ENCODE measurements at places on chromosomes 5 and 9.

DNA sequence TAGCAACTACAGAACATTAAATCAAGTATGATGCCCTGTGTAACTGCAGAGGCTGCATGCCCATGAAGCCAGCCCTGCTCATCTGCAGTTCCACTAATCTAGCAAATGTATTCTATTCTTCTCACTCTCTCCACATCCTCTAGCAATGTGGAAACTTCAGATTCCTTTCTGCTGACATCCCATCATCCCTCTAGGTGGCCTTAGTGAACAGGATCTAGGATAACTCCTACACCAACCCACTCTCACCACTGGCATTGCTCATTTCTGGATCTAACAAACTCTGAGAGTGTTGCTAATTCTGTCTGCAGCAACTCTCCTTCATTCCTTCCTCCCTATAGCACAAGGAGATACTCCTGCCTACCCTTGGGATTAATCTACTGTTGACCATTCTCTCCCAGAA, 80.8 kb downstream of the FAM81B start:
- DNase-seq = no peak

- DNase-seq = no peak
Measured at GRCh38 chr9:100880284-100880683, 148.2 kb upstream of the PLPPR1 start.

DNA sequence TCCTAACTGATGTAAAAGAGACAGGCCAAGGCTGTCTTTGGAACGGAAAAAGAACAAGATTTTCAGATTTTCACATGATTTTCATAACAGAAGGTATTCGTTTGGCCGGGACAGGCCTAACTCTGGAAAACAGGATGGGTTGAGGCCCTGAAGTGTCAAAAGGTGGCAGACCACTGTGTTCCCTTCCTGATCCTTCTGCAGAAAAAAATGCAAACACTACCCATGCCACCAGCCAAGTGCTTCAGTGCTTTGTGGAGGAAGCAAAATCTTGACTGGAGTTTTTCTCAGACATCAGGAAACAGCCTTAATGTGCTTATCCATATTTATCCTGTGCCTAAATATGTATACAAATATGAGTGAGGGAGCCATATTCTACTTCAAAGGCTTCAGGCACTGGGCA, 113.5 kb upstream of the IL6ST start:
- no peak for DNase-seq

DNA sequence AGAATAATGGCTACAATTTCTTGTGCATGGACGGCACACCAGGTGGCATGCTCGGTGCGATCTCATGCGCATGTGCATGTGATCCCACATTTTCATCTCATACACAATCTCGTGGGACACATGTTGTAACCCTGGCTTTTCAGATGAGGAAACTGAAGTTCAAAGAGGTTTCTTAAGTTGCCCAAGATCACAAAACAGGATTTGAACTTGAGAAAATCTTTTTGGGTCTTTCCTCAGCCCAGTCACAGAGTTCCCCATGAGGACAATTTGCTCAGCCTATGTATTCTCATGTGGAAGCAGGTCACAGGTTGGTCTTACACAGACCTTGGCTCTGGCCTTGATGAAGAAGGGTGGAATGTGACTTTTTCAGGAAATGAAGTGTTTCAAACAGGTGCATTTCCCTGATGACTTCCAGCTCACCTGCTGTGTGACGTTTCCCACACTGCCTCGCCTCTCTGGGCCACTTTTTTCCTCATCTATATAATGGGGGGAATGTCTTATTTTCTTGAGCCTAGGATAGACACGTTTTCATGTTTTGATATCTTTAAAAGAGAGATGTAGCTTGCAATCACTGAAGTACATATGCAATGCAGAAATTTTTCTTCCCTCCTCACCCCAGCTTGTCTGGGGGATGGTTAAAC, 7.1 kb upstream of the ORM1 start:
- DNase-seq = peak; percentile 20

- DNase-seq = no peak
Measured at GRCh38 chr5:146025114-146025680, 80.2 kb downstream of the PLAC8L1 start.

DNA sequence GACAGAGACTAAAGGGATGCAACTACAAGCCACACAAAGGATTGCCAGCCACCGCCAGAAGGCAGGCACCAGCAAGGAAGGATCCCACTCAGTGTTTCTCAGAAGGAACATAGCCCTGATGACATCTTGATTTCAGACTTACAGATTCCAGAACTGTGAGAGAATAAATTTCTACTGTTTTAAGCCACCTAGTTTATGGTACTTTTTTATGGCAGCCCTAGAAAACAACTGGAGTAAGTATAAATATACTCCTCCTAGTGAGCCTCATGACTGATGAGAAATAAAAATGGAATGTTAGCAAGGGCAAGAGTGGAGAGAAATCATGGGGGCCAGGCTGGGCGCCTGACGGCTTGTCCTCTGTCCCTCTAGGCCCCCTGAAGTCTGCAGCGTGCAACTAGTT, 307.3 kb downstream of the PIK3R1 start:
- no peak for DNase-seq

GRCh38 chr5:154871734-154872133, 13.3 kb downstream of the CNOT8 start:
- no peak for DNase-seq

DNA sequence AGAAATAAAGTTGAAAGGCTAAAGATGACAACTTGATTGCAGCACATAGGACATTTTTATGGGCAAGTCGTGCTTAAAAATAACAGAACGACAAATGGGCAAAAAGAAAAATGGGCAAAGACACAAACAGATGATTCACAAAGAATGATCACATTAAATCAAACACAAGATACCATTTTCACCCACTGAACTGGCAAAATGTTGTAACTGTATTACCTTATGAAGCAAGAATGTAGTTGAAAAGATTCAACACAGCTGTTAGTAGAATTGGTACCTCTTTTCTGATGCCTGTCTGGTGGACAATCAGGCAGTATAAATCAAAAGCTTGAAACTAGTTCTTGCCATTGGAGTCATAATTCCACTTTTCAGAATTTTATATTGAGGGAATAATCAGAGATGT, 81.0 kb upstream of the PALM2AKAP2 start:
- DNase-seq = no peak

DNA sequence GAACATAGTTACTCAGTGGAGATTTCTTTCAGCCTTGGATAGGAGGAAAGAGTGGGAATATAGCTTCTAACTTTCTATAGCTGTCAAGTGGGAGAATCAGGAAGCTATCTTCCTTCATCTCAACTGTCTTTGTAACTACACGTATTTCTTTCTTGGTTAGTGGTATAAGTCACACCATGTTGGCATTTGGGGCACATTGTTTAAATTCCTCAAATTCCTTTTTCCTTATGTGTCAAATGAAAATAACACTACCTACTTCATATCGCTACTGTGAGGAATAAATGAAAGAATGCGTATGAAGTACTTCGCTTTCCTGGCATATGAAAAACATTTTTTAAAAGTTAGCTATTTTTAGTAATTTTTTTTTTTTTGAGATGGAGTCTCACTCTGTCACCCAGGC, 1082.5 kb upstream of the WWC1 start:
- DNase-seq = no peak

- no peak for DNase-seq
Measured at GRCh38 chr5:120139039-120139438, 325.1 kb upstream of the PRR16 start.

- peak; percentile 86 for DNase-seq
Measured at GRCh38 chr9:109817846-109818472, 38.0 kb downstream of the PALM2AKAP2 start.

DNA sequence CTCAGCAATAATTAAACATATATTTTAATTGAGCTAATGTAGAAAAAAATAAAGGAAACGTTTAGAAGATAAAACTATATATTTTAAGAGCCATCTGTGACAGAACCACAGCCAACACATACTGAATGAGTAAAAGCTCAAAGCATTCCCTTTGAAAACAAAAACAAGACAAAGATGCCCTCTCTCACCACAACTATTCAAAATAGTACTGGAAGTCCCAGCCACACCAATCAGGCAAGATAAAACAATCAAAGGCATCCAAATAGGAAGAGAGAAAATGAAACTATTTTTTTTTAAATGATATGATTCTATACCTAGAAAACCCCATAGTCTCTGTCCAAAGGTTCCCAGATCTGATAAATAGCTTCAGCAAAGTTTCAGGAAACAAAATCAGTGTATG, 262.0 kb downstream of the HTR1A start:
- DNase-seq = no peak

GRCh38 chr5:142952229-142952628, 182.1 kb downstream of the ARHGAP26 start:
- no peak for DNase-seq

- no peak for DNase-seq
Measured at GRCh38 chr9:136047076-136047774, 47.9 kb downstream of the NACC2 start.

DNA sequence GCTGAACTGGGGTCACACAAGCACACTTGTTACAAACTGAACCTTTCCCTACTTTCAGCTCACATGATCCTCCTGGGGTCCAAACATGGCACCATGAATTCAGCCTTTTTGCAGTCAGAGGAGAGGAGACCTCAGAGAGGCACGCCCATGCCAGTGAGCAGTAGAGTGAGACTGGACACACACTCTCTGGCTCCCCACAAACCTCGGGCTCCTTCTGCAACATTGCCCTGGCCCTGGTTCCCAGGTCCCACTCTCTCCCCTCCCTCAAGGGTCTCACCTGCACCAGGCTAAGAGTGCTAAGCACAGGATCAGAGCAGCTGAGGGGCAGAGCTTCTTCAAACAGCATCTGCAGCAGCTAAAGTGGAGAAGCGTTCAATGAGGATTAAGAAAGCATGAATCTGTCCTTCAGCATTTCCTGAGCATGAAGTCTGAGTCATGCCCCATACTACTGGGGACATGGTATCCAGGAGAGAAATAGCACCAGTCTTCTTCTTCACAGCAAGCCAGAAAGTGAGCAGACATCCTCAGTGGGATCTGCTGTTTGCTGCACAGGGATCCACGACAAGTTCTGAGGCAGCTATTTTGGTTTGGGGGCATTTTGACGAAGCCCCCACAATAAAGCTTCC, 27.2 kb downstream of the SLC35A4 start:
- no peak for DNase-seq

- DNase-seq = no peak
Measured at GRCh38 chr9:34254966-34255825, 73.9 kb downstream of the KIF24 start.

- DNase-seq = no peak
Measured at GRCh38 chr9:108182270-108182669, 673.5 kb downstream of the ACTL7B start.

DNA sequence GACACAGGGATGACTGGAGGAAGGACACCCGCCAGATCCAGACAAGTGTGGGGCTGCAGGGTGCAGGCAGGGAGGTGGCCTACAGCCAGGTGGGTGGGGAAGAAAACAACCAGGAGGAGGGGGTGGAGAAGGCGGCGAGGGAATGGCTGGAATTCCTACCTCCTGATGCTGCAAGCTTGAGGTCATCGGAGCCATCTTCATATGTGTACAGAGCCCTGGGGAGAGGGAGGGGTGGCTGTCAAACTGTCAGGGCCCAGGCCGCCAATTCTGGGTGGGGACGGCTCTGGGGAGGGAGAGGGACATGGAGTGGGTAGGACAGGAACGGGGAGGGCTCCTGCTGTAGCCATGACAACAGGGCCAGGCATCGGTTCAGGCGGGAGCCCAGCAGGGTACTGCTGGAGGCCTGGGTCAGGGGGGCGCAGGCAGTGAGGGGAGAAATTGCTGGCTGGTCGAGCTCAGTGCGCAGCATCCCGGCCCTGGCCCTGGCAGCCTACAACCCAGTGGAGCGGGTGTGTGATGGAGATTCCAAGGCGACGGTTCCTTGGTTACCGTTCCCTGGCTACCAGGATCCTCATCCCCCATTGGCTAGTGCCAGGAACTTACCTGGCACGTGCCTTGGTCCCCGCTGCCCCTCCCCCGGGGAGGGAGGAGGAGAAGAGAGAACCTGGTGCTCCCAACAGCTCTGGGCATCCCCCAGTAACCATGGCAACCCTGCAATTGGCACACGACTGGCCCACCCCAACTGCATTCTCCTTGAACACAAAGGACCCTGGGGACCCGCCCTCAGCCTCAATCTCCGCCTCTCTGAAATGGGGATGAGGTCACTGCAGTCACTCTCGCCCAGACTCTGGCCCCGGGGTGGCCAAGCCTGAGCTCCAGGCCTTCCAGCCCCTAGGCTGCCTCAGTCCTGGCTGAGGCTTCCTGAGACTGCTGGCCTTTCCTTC, 4.5 kb downstream of the DBN1 start:
- peak; percentile 70 for DNase-seq

GRCh38 chr5:153122403-153122802, 368.1 kb upstream of the GRIA1 start:
- no peak for DNase-seq

DNA sequence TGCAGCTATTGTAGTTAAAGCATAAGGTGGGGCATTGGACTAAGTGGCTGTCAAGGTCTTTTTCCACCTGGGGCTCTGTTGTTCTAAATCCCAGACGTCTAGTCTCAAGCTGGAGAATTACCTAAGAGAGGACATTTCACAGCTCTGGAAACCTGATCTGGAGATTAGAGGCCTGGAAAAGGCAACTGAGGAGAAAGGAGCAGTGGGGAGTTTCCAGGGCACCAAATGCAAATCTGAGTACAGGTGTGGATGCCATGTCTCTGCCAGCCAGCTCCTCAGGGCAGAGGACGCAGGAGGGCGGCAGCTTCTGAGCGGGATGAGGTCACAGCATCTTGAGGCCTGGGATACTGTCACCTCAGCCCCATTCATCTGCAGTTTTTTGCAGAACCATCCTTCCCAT, 65.2 kb downstream of the PPARGC1B start:
- no peak for DNase-seq

DNA sequence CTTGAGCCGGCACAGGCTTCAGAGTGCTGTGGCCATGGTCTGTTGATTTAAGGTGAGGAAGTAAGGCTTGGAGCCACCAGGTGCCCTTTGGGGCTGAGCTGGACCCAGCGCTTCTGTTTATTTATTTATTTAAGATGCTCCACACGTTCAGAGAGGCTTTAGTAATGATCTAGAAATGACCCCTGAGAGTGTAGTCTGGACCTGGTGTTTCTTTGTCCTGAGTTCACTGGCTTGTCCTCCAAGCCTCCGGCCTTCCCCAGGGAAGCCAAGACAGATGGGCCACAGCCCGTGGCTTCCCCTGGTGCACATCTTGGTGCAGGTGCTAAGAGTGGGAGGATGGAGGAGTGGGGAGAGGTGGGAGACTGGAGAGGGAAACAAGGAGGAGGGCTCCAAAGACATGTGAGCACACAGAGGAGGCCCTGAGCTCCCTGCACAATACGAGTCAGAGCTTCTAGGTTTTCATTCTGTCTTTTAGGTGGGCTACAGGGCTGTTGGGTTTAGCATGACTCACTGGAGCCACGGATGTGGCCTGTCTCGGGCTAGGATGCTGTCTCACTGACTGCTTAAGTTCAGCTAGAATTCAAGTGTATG, 56.9 kb downstream of the AHRR start:
- peak; percentile 5 for DNase-seq

GRCh38 chr5:121975294-121975693, 13.5 kb downstream of the SRFBP1 start:
- DNase-seq = no peak

Data from femur (tissue), 1 donor.